H54 (cell line): ENCODE measurements at places on chromosomes 6 and 20.

- no peak for DNase-seq
Measured at GRCh38 chr6:115120391-115120790, 777.6 kb upstream of the HS3ST5 start.

GRCh38 chr6:163200289-163200688, 214.2 kb upstream of the QKI start:
- DNase-seq: no peak

DNA sequence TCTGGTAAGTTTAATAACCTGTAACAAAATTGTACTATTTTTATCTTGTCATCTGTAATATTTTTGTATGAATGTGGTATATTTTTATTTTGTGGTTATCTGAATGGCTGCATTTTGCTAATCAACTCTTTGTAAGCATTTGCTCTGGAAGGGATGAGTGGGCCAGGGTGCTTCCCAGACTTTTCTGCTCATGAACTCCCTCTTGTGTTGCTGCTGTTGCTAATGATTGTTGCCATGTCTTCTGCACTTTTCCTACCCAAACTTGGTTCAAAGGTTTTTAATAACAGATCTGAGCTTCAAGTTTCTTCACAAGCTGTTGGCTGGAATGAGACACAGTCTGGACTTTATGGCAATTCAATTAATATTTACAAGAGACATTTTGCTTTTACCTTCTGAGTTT, 1005.7 kb downstream of the HACE1 start:
- DNase-seq: no peak

DNA sequence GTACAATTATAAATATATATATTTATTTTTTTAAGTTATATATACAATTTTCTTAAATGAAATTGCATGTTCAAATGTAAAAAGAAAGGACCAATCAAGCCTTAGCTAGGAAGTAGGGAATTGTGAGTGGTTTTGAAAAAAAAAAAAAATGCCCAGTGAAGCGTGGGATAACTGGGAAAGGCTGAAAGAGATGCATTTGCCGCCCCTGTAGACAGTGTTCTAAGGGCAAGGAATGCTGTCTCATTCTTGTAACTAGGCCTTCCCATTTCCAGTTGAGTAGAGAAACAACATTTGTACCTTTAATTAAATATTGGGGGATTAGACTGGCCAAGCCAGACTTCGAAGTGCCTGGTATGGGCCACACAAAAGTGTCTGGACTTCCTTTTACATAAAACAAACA, 430.1 kb upstream of the SLC35B3 start:
- DNase-seq: no peak

GRCh38 chr6:151690303-151690702, 117.2 kb upstream of the ESR1 start:
- DNase-seq: no peak

DNA sequence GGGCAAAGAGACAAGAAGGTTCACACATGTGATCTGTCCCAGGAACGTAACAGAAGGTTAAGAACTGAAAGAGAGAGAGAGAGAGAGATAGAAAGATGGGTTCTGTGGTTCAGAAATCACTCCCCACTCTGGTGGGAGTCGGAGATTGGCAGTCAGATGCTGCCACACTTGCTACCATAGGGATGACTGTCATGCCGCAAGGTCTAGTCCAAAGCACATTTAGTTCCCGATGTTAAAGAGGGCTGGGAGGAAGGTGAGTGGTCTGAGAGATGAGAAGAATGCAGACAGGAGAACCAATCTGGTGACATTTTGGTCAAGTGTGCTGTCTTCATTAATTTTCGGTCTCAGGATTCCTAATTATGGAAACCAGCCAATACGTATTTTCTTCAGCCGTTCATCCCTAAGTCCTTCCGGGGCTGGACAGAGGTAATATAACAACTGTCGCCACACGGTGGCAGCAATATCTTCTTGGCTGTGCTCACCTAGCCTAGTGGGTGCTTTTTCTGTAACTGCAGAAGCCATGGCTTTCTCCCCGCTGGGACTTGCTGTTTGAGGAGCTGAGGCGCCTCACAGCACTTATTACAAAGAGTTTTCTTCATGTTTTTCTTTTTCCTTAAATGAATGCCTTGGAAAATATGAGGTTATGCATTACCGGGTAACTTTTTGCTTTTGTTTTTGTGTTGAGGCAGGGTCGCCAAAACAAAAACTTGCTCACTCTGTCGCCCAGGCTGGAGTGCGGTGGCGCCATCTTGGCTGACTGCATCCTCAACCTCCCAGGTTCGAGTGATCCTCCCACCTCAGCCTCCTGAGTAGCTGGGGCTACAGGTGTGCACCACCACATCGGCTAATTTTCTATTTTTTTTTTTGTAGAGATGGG, 46.0 kb downstream of the SLC35D3 start:
- DNase-seq: peak; percentile 33

DNA sequence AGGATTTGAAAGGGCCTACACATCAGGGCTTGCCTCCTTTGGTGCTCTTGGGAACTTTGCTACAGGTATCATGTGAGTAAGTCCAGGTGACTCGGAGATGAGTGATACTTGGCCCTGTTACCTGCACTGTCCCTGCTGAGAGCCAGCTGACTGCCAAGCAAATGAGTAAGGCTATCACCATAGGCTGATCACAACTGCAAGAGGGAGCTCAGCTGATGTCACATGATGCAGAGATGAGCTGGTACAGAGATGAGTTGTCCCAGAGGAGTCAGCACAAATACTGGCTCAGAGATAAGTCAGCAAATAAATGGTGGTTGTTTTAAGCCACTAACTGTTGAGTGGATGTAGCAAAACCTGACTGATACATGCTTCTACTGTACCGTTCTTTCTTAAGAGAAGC, 41.4 kb downstream of the LAMP5 start:
- no peak for DNase-seq

DNA sequence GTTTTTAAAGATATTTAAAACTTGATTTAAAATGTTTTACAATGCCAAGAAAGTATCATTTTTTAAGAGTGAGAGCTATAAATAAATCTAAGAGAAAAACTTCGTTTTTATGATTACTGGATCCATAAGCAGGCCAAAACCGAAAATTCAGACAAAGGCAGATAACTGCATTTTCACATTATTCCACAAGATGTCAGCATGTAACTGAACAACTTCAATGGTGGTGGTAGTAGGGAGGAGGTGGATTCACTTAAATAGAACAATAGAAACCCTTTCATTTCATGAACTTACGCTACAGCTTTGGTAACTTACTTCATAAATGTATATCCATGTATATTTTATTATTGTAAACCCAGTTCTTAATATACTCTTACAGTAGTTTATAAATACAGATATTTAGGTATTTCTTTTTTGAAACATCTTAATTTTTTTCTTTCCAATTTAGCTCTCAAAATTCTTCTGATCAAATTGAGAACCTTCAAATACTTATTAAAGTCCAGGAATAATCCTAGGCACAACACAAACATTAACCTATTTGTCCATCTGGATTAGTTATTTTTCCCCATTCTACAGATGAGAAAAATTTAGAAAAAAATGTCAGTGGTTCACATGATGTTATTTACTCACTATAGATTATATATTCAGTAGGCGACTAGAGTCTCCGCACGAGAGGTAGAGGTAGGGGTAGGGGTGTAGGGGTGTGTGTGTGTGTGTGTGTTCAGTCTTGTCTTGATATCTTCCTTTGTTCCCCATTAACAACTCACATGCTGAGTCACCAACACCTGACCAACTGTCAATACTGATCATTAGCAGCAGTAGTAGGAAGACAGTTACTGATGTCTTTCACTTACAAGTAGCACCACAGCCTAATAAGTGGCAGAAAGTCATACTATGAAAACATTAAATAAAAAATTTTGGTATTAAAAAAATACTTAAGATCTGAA, 111.5 kb downstream of the ARHGAP18 start:
- DNase-seq: peak; percentile 12
